ENCODE measurements at places on chromosomes 7 and 10.

GRCh38 chr7:57482-58255 is 134.7 kb upstream of the FAM20C start:
- no peak for DNase-seq

- no peak for DNase-seq
These were observed 12.7 kb upstream of the RHBDD2 start for GRCh38 chr7:75866114-75866488.

DNA sequence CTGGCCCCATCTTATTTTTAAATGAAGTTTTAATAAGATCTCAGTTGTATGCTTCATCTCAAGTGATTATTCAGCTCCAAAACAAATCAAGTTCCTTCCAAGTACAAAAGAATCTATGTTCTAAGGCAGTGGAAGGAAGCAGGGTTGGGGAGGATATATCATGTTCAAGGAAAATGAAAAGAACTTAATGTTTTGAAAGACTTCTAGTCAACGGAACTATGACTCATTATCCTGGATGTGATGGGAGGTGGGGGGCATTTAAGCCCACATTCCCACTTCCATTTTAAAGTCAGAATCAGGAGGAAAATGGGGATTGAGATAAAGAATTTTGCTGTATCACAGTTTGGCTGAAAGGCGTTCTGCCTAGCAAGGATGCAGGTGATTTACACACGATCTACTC is 59.4 kb downstream of the FANK1 start:
- DNase-seq, result no peak

DNA sequence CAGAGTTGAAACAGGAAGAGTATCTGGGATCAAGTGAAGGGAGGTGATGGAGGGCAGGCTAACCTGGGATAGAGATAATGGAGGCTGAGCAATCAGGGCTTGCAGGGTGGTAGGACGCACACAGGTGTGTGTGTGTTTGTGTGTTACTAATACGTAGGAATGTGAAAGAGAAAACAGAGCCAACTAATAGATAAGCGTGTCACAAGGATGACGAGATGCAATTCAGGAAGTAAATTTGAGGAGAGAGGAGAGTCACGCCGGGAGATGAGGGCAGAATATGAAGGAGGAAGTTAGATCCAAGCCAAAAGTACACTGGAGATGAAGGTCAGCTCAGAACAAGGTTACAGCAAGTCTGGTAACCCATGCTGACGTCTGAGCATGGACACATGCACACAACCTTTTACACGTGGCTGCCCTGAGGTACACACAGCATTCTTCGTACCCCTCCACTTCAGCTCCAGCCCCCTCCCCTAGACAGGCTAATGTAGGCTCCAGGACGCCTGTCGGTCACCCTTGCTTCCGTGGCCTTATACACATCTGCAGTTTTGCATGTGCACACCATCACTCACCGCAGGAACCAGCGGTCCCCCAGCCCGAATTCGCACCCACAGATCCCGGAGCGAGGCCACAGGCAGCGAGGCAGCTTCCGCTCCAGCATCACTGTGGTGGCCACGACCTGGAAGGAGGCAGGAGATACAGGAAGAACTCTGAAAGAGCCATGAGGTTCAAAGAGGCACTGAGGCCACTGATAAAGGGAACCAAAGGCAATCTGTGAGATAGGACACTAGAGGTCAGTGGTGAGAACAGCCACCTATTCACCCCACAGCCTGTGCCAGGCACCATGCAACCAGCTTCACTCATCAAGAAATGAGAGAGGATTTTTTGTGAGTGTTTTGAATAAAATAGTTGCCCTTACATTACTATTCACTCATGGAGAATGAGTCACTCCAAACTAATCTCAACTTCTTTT is 23.7 kb upstream of the TRPV6 start:
- no peak for DNase-seq

Measured in fibroblast of the conjunctiva (primary cell).